ENCODE measurements at places on chromosomes 3 and 15.

DNA sequence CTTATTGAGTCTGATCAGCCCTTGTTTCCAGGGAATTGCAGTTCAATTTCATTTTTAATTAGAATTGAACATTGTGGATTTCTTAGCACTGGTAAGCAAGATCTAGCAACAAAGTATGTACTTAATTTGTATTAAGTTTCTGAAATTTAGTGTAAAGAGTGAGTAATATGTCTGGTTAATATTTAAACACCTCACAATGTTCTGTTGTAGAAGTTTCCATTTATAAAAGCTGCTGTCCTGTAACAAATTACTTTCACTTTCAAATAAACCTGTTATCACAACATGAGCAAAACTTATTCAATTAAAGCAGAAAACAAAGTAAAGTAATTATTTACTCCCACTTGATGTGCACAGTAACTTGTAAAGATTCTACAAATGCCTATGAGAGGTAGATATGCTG lies 448.5 kb downstream of the NAALADL2 start:
- peak; percentile 13 for DNase-seq

DNA sequence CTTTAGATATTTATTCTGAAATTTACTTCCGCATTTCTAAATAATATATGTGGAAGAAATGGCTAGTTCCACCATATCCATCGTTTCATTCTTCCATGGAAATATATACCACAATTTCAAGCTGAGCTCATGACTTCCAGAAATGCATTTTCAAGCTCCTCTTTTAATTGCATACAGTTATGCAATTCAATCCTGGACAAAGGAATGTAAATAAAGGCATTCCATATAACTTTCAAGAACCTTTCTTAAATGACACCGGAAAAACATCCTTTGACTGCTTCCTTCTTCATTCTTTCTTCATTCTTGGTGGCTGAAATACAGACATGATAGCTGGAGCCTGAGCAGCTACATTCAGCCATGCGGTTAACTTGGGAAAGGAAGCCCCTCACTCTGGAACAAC lies 185.2 kb upstream of the GADL1 start:
- DNase-seq = no peak

DNA sequence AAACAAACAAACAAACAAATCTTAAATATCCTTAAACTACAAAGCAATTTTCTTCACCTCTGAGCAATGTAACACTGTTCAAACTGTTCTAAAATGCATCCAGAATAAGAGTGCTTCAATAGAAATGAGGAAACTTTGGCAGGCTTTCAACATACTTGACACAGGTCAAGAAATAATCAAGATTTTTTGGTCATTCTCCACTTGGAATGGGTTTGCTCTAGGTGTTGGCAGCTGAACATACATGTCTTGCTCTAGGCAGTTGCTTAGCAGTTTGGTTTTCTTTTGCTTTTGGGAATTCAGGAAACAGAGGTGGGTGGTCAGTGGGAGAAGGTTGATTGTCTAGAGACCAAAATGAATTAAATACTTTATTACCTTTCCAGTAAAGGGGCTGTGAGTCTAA lies 1.4 kb upstream of the LRRC3B start:
- no peak for DNase-seq

DNA sequence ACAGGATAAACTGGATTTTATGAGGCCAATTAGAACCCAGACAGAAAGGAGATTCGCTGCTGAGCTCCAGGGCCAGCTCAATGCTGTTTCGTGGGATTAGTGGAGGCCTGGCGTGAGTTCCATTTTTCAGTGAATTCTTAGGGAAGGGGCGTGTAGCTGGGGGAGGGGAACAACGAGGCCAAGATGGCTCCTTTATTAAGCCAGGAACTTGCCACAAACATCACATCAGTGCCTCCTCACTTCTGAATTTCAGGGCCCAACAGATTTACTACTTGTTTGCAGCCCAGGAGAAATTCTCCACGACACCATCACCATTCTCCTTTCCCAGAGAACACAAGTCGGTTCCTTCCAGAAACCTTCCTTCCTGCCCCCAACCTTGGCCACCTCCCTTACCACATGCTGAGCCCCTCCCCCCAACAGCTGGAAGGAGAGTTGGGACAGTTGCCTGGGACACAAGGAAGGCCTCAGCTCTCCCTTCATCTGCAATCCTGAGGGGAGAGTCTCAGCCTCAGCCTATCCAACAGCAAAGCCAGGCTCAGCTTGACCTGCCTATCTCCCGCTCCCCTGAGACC lies 5.8 kb downstream of the IGDCC4 start:
- no peak for DNase-seq

DNA sequence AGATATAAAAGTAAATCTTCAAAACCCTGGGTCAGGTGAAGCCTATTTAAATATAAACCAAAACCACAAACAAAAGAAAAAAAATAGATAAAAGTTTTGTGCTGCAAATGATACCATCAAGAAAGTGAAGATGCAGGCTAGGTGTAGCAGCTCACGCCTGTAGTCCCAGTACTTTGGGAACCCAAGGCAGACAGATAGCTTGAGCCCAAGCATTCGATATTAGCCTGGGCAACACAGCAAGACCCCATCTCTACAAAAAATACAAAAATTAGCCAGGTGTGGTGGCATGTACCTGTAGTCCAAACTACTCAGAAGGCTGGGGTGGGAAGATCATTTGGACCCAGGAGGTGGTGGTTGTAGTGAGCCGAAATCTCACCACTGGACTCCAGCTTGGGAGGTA lies 164.8 kb downstream of the MAGI1 start:
- DNase-seq = no peak

- DNase-seq = no peak
Observed at GRCh38 chr3:29181149-29181780, 99.6 kb upstream of the RBMS3 start.

DNA sequence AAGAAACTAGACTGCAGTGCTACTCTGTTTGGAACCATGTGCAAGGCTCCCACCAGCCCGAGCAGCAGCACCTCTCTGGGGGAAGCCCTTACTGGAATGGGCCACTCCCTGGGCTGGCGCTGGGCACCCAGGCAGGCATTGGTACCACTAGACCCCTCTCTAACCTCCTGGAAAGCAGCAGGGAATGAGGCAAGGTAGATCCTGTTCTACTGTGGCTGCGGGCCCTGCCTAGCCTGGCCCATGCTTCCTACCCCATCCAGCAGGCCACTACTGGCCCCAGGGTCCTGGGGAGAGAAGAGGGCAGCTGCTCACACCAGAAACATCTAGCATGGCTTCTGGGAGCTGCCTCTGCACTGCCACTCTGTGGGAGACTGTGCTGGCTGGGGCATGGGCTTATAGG lies 44.8 kb downstream of the MESD start:
- no peak for DNase-seq

DNA sequence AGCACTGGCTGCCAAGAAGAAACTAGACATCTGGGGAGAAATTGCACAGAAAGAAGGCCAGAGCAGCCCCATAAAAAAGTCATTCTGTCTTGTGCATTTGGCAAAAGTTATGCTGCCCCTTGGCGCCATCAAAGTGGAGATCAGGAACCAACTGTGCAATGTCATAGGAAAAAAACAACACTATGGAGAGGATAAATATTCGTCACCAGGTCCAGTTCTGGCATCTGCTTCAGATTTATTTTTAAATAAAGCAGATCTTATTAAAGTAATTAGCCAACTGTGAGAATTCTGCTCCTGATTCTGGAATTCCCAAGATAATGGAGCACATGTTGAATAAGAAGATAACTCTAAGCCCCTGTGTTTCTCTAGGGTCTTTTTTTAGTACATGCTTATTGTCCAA lies 500.0 kb upstream of the IL12A start:
- DNase-seq = no peak

DNA sequence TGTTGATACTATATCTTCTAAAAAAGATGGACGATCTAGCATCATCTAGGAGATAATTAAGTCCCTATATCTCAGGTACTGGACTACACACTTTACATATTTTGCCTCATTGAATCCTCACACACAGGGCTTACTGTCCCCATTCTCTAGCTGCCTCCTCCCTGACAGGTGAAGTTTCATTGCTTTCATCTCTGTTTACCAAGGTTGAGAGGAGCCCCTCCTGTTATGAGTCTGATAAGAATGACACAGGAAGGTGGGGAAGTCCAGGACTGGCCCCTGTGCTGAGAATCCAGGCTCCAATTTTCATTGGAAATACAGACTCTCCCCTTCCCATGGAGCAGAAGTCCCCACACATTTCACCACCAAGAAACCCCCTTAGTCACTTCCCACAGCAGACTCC lies 105.2 kb downstream of the XXYLT1 start:
- DNase-seq = no peak

DNA sequence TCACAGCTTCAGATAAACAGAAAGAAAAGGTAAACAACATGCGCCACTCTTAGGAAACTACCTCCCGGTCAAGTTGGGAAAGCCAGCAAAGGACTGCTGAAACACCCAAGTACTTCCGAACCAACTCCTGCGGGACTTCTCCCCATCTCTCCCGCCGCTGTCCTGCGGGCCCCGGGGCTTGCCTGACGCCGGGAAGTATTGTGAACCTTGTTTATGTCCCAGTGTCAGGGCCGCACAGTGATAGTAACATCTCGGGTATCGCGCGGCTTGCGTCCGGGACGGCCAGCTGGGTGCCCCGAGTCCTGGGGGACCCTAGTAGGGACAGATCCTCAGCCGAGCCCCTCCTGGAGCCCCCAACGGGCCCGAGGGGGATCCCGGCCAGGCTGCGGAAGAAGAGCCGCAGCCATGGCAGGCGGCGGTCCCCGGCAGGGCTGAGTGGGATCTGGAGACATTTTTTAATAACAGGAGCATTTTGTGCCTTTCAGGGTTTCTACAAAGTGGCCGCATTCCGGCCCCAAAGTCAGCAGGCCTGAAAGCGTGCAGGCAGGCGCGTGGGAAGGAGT lies 756 bp downstream of the CLPX start:
- peak; percentile 81 for DNase-seq

- DNase-seq = no peak
Observed at GRCh38 chr3:71109977-71110285, 473.6 kb downstream of the FOXP1 start.

DNA sequence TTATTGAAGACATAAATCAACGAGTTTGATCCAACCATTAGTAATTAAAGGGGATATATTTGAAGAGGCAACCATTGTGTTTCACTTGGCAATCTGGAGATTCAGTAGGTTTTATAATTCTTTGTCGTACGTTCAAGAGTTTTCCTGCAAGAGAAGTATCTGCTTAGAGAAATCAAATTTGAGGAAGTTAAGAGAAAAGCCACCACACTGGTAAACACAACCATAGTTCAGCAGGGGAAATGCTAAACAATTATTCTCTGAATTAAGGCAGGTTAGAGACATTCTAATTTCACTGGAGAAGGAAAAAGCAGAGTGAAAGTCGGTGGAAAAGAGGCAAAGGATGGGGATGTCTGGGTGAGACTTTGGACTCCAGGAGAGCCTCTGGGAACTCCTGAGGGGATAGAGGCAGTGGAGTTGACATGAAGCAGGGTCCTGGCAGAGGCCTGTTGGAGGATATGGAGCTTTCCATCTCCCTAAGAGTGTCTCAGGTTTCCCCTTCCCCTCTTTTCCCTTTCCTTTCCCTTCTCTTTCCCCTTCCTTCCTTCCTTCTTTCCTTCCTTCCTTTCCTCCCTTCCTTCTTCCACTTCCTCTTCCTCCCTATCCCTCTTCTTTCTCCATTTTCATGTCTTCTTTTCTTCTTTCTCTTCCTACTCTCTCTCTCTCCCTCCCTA lies 26.5 kb downstream of the SPINK8 start:
- peak; percentile 15 for DNase-seq

DNA sequence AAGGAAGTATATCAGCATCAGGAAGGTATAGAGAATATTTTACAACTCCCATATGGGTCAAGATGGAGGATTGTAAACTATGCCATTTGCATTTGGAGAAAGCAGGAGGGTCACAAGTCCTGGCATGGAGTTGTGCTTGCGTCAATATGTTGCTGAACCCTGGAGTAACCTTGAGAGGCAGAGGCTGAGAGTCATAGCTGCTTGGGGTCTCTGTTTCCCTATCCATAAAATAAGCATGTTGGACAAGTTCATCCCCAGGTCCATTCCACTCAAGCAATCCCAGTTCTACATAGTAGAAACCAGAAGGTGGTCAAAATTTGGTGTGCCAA lies 273.6 kb downstream of the MECOM start:
- DNase-seq = no peak

- DNase-seq = no peak
Observed at GRCh38 chr3:144287001-144287400, 315.4 kb downstream of the DIPK2A start.

DNA sequence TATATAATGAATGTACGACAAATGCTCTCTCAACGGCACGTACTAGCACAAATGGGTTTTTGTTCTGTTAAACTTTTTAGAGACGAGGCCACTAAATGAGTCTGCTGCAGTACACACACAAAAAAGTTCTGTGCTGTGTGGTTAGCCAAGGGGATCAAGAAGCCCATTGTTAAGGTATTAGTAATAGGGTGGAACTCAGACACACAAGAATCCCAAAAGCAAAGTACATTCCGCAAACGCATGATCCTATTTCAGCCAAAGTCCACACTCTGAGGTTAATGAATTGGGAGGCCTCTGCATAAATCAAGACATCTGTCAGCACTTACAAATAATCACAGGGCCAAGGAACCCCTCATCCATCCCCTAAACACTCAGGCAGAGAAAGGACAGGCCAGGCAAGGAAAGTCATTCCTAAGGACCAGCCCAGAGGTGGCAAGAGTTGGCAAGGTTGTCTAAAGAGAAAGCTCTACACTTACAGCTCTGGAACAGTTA lies 12.1 kb downstream of the OSBPL10 start:
- no peak for DNase-seq

DNA sequence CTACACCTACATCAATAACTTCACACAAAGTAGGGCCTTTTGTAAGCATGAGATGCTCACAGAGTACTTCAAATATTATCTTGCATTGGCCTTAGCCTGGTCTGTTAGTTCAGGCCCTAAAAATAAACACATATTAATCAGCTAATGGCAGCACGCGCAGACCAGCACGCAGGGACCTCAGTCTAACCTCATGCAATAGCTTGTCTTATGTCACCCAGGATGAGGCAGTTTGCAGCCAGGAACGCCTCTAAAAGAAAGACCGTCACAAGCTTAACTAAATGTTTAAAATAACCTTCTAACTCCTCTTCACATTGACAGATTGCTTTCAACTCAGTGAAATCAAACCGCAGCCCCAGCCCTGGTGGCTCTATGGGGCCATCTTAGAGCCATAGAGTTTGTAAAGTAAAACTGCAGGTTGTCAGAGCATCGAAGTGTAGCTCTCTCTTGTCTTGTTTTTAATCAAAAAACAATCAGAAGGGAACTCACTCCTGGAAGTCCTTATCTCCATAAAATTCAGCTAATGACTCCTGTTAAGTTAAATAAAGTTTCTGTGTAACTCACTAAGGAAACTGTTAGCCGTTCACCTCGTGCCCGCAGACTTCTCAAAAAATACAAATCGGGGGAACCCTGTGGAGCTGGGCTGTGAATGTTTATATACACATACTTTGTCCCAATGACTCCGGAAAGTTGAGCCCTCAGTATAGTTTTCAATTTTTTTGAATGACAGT lies 212.6 kb downstream of the CDIN1 start:
- DNase-seq = no peak

DNA sequence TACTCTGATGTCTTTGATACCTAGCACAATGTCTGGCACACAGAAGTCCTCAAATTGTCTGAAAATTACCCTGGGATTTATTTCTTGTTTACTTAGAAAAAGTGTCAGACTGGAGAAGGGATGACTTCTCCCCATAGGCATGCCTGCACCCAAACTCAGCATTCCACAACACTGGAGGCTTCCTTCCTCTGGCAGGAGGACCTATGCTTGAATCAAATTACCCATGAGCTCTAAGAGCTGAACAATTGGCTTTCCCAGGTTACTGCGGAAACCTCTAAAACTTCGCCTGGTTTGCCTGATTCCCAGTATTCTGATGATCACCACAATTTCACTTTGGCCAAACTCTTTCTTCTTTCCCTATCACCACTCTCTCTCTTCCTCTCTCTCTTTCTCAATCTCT lies 217.4 kb downstream of the DIPK2A start:
- no peak for DNase-seq
